AG09319 (cell line): ENCODE measurements at places on chromosomes 6 and 20.

DNA sequence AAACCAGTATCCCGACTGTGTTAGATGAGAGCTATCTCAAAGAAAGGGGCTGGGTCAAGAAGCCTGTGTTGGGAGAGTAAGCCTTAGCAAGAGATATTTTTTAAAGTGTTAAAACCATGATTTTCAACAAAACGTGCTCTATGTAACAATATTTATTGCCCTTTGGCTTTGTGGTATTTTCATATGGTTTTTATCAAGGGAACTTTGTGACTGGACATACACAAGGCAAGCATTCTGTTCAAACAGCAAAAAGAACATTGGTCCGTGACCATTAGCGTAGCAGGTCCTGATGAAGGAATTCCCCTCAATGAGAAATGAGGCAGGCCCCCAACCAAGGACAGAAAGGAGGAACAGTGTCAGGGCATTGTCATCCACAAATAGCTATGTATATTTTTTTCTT, 222.6 kb downstream of the MYLK4 start:
- no peak for DNase-seq

GRCh38 chr6:6006006-6006427, 708 bp downstream of the NRN1 start:
- no peak for DNase-seq

DNA sequence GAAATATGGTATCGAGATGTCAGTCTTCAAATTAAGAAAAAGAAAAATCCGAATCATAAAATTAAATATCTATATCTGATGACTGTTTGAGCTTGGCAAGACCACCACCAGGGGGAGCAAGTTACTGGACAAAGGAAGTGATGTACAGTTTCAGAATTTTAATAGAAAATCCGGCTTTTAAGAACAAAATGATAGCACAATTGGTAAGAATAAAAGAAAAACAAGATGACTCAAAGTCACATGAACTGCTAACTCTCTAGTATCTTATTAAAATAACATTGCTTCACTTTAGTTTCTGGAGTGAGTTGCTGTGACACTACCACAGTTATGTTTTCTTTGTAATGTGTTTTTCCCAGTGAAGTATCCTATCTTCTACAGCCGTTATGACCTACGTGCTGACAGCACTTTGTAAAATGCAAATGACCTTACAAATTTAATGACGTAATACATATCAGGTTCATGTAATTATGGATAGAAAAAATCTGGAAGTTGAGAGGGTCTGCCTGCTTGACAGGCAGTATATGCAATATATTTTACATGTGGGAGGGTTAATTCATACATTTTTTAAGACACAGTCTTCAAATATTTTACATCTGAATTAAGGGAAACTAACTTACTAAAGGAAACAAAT, 405.3 kb upstream of the HS3ST5 start:
- peak; percentile 2 for DNase-seq

GRCh38 chr20:4854561-4854901, 132.8 kb downstream of the PRND start:
- DNase-seq: no peak

GRCh38 chr6:75386050-75386770, 101.6 kb upstream of the TMEM30A start:
- DNase-seq: no peak

GRCh38 chr6:36563928-36564284, 16.6 kb upstream of the STK38 start:
- DNase-seq: no peak
